T-cell (primary cell): ENCODE measurements at places on chromosomes 3 and 15. TPM values are rescaled to one million over a fixed set of nuclear protein-coding genes. Genes with fewer than 3 reads are reported as not detected.

Gene ERICH6
- total RNA-seq, result not detected

Gene PARP15
- 39.8 TPM for total RNA-seq

Gene PLSCR4
- 0.16 TPM for total RNA-seq

GRCh38 chr3:71046791-71047190, 536.7 kb downstream of the FOXP1 start:
- H3K27me3 ChIP-seq, result no peaks in the 10 kb centered on the region
- peaks cover 38% of the 10 kb centered on the region for H3K4me1 ChIP-seq
- DNase-seq, result no peak
- H3K36me3 ChIP-seq, result peaks cover 78% of the 10 kb centered on the region

Gene PLIN1
- total RNA-seq, result 0.44 TPM

GRCh38 chr3:151075869-151076562, 9.4 kb upstream of the MED12L start:
- no peaks in the 10 kb centered on the region for H3K27me3 ChIP-seq
- H3K4me1 ChIP-seq, result no peaks in the 10 kb centered on the region
- H3K36me3 ChIP-seq, result no peaks in the 10 kb centered on the region
- H3K4me3 ChIP-seq, result no peak overlapping the region
- no peak overlapping the region for H3K27ac ChIP-seq

Gene GOLGA8G
- total RNA-seq, result not detected

GRCh38 chr3:69082805-69083204, 1.9 kb upstream of the ARL6IP5 start:
- DNase-seq, result peak; percentile 65
- no peaks in the 10 kb centered on the region for H3K27me3 ChIP-seq
- peaks cover 52% of the 10 kb centered on the region for H3K4me1 ChIP-seq
- H3K4me3 ChIP-seq, result no peak overlapping the region
- no peaks in the 10 kb centered on the region for H3K36me3 ChIP-seq

DNA sequence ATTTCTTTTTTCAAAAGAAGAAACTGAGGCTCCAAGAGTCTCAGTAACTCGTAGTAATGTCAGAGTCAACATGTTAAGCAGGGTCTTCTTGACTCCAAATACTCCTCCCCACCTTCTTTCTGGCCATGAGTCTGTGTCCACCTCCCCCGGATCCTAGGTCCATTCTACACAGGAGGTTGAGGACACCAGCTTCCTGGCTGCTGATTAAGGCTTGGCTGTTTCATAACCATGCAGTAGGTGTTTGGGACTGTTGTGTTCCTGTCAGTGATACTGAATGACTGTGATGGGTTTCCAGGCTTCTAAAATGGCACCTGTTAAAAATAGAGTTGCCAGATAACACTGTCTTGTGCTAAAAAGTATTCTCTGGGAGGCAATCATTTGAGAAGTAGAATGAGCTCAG, 130.8 kb upstream of the IL12A start:
- no peaks in the 10 kb centered on the region for H3K36me3 ChIP-seq
- no peak for DNase-seq
- no peak overlapping the region for H3K27ac ChIP-seq
- no peak overlapping the region for H3K4me3 ChIP-seq
- H3K27me3 ChIP-seq, result peaks cover 12% of the 10 kb centered on the region

GRCh38 chr3:54125300-54125699, 2.9 kb downstream of the CACNA2D3 start:
- no peaks in the 10 kb centered on the region for H3K36me3 ChIP-seq
- H3K27ac ChIP-seq, result no peak overlapping the region
- H3K4me3 ChIP-seq, result no peak overlapping the region
- no peaks in the 10 kb centered on the region for H3K4me1 ChIP-seq

Gene MORC1
- total RNA-seq, result not detected

GRCh38 chr3:49359623-49360022, 1.5 kb upstream of the GPX1 start:
- no peak for DNase-seq
- H3K27ac ChIP-seq, result peak overlapping the region; percentile 66
- H3K27me3 ChIP-seq, result no peaks in the 10 kb centered on the region

DNA sequence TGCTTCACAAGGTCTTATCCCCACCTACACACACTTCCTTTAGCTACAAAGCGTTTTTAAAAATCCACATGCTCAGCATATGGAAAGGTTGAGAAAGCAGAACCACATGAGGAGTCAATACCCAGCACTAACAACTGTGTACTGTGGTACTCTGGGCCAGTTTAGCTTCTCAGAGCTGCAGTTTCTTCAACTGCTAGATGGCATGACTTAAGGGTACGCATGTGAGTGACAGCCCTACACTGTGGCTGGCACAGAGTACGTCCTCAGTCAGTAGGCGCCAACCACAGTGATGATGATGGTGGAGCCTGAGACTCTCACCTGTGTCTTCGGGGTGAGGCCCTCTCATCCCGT, 17.4 kb downstream of the CCDC12 start:
- peaks cover 71% of the 10 kb centered on the region for H3K4me1 ChIP-seq
- DNase-seq, result no peak
- H3K27me3 ChIP-seq, result no peaks in the 10 kb centered on the region
- no peaks in the 10 kb centered on the region for H3K36me3 ChIP-seq

DNA sequence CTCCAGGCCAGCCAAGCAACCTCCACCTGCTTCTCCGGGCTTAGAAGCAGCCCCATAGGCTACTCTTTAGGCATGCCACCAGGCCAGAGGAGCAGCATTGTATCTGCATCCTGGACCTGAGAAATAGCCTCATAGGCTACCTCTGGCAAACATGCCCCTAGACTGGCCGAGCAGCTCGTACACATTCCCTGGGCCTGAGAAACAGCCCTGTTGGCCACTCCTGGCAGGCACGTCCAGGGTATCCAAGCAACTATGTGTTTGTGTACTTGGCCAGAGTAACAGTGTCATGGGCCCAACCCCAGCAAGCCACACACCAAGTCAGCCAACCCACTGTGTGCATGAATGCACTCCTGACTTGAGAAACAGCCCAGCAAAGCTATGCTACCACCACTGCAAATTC, 498.7 kb upstream of the CDIN1 start:
- DNase-seq, result no peak
- no peaks in the 10 kb centered on the region for H3K27me3 ChIP-seq
- H3K4me1 ChIP-seq, result no peaks in the 10 kb centered on the region

Gene PIGX
- total RNA-seq, result 27.9 TPM

Gene TCAIM
- total RNA-seq, result 13.4 TPM

Gene TIMP4
- not detected for total RNA-seq

GRCh38 chr3:119620899-119621298, 23.2 kb downstream of the PLA1A start:
- no peak for DNase-seq
- H3K4me1 ChIP-seq, result no peaks in the 10 kb centered on the region
- peaks cover 15% of the 10 kb centered on the region for H3K27me3 ChIP-seq
- no peak overlapping the region for H3K4me3 ChIP-seq
- no peak overlapping the region for H3K27ac ChIP-seq

GRCh38 chr3:49248840-49249227, 28.2 kb downstream of the C3orf62 start:
- DNase-seq, result no peak
- H3K4me3 ChIP-seq, result no peak overlapping the region
- no peaks in the 10 kb centered on the region for H3K4me1 ChIP-seq
- H3K27me3 ChIP-seq, result no peaks in the 10 kb centered on the region

Gene CCDC33
- total RNA-seq, result not detected

DNA sequence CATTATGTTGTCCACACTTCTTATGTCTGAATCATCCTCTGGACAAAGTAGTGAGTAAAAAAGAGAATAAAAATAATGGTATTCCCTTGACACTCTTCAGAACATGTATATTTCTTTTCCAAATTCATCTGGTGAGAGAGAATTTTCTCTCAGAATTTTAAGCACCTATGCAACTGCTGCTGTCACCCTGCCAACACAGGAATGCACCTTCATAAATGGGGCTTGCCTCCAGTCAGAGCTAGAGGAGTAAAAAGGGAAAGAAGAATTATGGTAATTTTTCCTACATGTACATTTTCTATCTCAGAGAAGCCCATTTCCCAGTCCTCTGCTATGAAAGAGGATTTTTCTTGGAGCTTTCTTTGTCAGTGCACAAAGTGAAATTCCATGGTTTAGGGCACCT, 92.2 kb upstream of the ALCAM start:
- H3K4me1 ChIP-seq, result no peaks in the 10 kb centered on the region
- H3K27ac ChIP-seq, result no peak overlapping the region
- H3K36me3 ChIP-seq, result no peaks in the 10 kb centered on the region
- H3K4me3 ChIP-seq, result no peak overlapping the region
- no peak for DNase-seq
- H3K27me3 ChIP-seq, result no peaks in the 10 kb centered on the region

Gene WDR76
- 12.0 TPM for total RNA-seq

DNA sequence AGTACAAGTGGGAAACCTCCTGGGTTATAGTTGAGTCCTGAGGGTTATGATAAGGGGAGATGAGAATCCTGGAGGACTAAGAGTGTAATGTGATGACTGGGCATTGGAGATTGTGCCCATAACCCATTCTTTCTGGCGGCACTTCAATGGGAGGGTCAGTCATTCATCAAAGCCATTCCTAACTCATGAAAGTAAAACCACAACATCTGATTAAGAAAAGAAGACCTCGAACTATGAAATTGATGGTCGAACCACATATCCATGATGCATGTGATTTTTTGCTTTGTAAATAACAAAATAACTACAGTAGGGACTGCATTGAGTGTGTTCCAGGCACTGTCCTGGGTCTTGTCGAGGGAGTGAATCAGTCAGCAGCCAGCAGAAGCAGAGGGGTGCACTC, 215.1 kb downstream of the SHQ1 start:
- no peak overlapping the region for H3K27ac ChIP-seq
- peaks cover 2% of the 10 kb centered on the region for H3K4me1 ChIP-seq
- H3K36me3 ChIP-seq, result no peaks in the 10 kb centered on the region
- no peak overlapping the region for H3K4me3 ChIP-seq

DNA sequence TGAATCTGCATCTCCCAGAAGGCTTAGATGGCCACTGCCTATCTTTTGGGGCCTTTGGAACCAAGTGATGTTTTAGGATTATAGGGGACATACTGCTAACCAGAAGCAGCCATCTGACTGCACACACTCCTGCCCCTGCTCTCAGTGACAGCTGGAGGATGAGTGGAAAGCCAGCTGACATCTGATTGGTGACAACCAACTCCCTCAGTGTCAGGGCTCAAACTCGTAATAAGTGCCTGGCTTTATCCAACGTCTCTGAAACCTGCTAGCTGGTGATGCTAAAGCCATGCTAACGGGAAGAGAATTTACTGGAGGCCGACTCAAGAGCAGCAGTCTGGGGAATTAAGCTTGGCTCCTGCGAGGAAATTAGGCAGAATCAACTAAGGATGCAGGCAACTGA, 35.1 kb downstream of the KY start:
- H3K4me1 ChIP-seq, result no peaks in the 10 kb centered on the region
- no peak overlapping the region for H3K27ac ChIP-seq
- H3K36me3 ChIP-seq, result no peaks in the 10 kb centered on the region

DNA sequence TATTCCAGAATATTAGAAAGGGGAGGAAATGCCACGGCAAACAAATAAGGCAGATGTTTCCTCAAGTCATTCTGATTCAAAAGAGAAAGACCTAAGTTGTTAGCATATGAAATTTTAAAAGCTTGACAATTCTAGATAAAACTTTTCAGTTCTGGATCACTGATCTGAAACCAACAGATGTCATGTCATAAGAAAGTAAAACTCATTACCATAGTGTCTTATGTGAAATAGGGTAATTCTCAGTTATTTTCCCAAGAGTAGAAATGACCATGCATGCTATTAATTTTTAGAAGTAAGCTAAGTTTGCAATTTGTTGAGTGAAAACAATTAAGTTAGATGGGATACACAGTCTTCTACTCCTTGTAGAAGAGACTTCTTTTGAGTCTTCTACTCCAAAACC, 630.3 kb downstream of the NAALADL2 start:
- no peak overlapping the region for H3K4me3 ChIP-seq
- DNase-seq, result no peak
- H3K27ac ChIP-seq, result no peak overlapping the region
- H3K4me1 ChIP-seq, result no peaks in the 10 kb centered on the region

- no peak overlapping the region for H3K27ac ChIP-seq
- no peaks in the 10 kb centered on the region for H3K36me3 ChIP-seq
- no peaks in the 10 kb centered on the region for H3K4me1 ChIP-seq
- DNase-seq, result no peak
- no peak overlapping the region for H3K4me3 ChIP-seq
- H3K27me3 ChIP-seq, result no peaks in the 10 kb centered on the region
These were observed 384.8 kb downstream of the MECOM start for GRCh38 chr3:169278667-169279066.

Gene SAMMSON
- not detected for total RNA-seq

Gene LMCD1
- total RNA-seq, result 0.63 TPM

DNA sequence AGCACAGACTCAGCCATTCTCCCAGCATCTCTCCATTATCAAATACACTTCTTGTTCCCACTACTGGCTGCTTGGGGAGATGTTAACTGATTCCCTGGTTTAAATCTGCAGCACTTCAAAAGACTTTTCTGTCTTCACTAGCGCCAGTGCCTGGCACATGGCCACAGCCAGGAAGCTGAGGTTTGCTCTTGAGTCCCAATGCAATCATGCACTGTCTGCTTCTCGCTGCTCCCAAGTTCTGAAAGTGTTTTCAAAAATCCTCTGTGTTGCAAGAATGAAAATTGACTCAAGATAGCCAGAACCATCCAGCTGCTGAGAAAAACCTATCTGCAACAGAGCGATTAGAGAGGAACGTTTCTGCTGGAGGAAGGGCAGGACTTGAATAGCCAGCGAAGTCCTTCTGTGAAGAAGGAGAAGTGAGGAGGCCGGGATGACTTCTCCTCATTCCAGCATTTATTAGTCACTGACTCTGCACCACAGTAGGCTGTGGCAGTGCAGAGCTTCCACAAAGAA, 358.4 kb upstream of the NR2F2 start:
- no peaks in the 10 kb centered on the region for H3K36me3 ChIP-seq
- no peak for DNase-seq
- H3K27ac ChIP-seq, result no peak overlapping the region
- peaks cover 2% of the 10 kb centered on the region for H3K27me3 ChIP-seq
- no peaks in the 10 kb centered on the region for H3K4me1 ChIP-seq

Gene RAB11A
- 97.5 TPM for total RNA-seq

DNA sequence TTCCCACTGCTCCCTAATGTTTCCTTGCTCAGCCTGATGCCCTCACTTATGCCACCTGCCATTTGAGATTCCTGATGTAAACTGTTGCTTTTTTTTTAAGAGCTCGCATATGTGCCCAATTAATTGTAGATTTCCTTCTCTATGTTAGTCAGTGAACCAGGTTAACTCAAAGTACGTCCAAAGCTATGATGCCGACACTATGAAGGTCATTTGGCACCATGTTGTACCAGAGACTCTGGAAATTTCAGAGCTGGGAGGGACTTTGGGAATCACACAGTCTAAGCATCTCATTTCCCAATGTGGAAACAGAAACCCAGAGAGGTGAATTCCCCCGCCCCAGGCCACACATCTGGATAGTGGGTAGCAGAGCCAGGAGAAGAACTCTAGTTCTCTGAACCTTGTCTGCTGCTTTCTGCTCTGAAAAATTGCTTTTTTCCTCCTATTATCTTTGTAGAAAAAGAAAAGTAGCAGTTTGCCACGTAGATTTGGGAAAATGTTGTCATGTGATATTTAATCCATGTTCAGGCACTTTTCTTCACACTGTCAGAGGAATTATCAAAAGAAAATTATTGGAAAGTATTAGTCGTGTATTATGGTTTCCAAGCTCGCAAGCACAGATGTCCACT, 38.5 kb upstream of the TNFAIP8L3 start:
- no peak overlapping the region for H3K27ac ChIP-seq
- no peaks in the 10 kb centered on the region for H3K36me3 ChIP-seq
- H3K27me3 ChIP-seq, result peaks cover 11% of the 10 kb centered on the region
